ENCODE measurements at places on chromosomes 11 and 22.

GRCh38 chr11:68497761-68498160 is 37.2 kb downstream of the PPP6R3 start:
- DNase-seq, result no peak

- no peak for DNase-seq
Measured at GRCh38 chr11:123206791-123207434, 11.9 kb upstream of the CLMP start.

GRCh38 chr11:119117004-119117706 is 4.2 kb upstream of the HINFP start:
- DNase-seq, result no peak

DNA sequence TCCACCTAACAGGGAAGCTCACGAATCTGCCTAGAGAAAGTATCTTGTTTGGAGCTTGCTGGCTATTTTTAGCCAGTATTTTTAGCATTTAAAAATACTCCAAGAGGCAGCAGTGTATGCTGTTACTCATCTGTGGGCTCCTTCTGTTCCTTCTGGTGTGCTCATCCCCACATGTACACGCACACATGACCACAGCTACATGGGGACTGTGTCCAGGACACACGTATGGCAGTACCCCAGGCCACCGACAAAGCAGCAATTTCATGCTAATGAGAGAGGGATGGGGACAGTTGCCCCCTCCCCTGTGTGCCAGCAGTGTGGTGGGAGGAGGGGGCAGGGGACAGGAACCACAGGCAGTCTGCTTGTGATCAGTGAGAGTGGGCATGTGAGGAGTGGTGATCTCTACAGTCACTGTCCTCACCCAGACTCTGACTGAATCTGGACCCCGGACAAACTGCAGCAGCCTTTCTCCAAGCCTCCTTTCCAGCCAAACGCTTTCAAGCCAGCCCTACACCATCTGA is 16.4 kb downstream of the USP2 start:
- DNase-seq, result no peak

- no peak for DNase-seq
Measured at GRCh38 chr11:76415073-76415472, 29.7 kb upstream of the EMSY start.

DNA sequence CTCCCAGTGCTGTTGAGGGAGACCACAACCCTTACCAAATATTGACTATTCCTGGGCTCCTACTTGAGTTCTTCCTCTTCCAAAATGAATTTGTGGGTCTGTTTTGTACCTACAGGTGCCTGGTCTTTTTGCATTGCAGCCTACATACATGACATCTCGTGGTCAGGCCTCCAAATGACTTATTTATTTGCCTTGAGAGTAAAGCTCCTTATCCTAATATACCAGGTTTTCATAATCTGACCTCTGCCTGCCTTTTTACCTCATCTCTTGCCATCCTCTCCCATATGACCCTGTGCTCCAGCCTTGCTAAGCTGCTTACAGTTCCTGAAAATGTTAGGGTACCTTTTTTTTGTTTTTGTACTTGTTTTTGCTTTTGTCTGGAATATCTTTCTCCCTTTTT is 130.4 kb downstream of the UVRAG start:
- no peak for DNase-seq

DNA sequence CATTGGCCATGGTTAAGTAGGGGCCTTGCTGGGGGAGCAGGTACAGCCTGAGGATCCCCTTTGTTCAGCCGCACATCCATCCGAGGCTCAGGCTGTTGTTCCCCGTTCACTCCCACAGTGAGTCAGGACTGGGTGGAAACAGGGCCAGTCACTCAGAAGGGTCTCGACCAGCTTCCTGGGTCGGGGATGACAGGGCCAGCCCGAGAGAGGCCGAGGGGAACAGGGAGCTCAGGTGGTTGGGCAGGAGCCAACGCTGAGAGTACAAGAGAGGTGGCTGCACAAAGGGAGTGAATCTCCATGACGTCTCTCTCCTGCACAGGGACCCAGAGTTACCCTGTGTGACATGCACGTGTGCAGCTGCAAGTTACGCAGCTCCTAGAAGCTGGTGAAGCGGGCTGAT is 97.2 kb upstream of the SHANK2 start:
- DNase-seq, result no peak

GRCh38 chr11:15806217-15806616 is 550.1 kb downstream of the SOX6 start:
- DNase-seq, result no peak

DNA sequence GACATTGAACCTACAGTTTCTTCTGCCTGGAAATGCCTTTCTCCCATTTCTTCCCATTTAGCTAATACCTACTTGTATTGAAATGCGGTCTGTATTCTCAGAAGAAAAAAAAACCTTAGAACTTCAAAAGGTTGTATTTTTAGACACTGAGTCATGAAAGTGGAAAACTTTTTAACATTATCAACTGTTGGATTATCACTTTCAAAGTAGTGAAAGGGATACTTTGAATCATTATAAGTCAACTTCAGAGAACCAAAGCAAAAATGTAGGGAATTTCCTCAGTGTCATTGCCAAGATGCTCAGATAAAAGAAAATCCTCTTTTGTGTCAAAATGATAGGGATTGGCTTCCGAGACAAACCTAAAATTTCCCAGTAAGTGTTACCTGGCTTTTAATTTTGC is 6.6 kb downstream of the HOATZ start:
- peak; percentile 41 for DNase-seq

GRCh38 chr11:119605137-119605665 is 123.8 kb downstream of the NECTIN1 start:
- DNase-seq, result no peak

DNA sequence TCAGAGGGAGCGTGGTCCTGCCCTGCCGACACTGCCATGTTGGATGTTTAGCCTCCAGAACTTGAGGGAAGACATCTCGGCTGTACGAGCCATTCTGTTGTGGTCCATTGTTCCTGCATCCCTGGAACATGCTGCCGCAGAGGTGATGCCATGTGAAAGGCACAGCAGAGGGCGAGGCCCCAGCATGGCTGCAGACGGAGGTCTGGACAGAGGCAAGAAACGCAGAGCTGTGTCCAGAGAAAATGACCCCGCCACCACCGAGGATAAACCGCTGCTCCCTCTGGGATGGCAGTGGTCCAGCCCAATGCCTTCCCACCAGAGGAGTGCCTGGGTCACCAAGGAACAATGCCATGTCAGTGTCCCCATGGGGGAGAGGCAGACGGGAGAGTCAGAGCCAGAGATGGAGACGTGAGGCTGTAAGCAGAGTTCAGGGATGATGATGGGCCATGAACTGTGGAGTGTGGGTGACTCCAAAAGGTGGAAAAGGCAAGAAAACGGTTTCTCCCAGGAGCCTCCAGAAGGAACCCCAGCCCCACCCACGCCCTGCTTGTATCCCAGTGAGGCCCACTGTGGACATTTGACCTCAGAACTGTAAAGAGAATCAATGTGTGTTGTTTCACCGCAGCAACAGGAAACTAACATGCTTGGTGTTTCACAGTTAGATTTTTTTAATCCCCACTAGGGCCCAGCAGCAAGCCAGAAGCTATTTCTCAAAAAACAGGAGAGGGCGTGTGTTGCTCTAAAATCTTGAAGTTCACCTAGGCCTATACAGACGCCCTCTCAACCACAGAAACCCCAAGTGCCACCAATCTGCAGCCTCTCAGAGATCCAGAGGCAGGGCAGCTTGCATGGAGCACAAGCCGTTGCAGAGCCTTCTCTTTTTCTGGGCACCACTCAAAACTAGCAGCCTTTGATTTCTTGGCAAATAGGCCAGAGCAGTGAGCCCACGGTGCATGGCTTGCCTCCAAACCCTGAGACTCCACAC is 1422.9 kb downstream of the TBC1D22A start:
- DNase-seq, result no peak
